Natural killer cell treated with Interleukin-12 subunit alpha and Interleukin-12 subunit beta and Interleukin-15 and Interleukin-18, amount 100 ng/mL, for 72 hours (primary cell): ENCODE measurements at places on chromosomes 1 and 21.

DNA sequence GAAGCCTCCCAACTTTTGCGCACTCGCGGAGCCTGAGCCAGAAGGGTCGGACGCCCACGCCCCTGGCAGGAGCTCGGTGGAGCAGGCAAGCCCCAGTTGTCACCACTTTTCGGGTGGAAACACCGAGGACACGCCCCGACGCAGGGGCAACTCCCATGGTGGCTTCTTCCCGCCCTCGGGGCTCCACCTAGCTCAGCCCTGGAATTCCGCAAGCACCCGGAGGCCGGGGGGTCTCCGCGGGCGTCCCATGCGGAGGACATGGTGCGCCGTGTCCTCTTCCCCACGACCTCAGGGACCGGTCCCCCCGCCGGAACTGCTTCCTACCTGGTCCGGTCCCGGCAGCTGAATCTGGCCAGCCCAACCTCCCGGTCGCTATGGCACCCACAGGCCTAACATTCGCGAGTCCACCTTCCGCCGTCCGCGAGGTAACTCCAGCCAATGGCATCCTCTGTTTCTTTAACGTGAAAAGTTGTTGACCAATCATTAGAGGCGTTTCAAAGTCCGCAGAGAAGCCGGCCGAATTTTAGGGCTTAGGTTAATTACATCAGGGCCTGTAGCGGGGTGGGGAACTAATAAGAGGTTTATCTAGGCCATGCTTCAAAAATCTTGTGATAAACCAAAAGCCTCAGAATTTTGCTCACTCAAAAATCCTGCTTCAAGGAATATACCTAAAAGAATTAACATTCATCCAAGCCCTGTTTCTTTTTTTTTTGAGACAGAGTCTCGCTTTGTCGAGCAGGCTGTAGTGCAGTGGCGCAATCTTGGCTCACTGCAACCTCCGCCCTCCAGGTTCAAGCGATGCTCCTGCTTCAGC is at the start of gene STPG1:
Gene STPG1 (minus strand): TSS at position 433 of the 814 bp plus-strand sequence. CDS start 12,394 bp downstream, outside the sequence.
- peak; percentile 72 for DNase-seq

DNA sequence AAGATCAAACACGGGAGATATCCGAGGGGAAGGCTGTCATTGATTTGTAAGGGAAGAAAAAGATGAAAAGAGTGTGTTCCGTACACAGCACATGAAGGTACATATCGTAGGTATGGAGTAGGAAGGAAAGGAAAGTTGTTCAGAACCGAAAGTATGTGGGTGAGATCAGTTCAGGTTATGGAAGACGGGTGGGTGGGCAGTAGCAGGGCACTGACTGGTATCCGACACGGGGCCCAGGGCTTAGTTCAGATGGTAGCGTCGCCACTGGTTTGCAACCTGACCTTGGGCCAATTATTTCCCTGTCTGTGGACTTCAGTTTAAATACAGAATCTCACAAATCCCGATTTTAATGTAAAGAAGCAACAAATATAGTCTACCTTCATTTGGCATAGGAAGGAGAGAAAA is 27.8 kb upstream of the A3GALT2 start:
- DNase-seq: peak; percentile 52

DNA sequence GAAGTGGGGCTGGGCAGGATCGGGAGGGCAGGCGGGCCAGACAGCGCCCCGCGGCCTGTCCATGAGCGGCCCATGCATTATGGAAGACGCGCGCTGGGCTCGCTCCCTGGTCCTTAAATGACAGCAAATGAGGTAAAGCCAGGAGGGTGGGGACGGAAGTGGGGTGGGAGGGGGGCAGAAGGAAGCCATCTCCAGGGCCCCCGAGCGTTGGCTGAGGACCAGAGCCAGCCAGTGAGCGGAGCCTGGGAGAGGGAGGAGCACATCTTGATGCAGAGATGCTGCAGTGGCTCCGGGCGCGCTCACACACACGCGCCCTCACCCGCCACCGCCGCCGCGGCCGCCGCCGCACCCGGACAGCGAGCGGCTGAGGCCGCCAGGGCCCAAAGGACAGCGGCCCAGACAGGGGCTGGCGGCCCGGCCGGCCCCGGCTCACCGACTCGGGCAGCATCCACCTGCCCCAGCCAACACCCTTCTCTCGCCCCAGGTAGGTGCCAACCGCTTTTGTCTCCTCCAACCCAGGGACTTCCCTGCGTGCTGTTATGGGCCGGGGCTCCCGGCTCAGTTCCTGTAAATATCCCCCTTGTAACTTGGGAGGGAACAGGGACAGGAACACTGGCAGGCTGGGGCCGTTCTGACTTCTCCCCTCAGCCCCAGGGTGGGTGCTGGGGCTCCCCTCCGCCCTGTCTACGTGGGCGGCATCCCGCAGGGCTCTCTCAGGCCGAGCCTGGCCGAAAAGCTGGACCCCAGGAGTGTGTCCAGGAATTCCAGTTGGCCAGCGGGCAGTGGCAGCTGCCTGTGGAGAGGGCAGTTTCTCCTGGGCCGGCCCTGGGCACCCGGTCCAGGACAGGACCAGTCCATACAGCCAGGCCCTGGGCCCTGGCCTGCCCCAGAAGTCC is at the start of gene CNTN2:
Gene CNTN2 (plus strand): TSS at position 302 of the 896 bp plus-strand sequence. CDS start 9,974 bp downstream, outside the sequence.
- DNase-seq: no peak

DNA sequence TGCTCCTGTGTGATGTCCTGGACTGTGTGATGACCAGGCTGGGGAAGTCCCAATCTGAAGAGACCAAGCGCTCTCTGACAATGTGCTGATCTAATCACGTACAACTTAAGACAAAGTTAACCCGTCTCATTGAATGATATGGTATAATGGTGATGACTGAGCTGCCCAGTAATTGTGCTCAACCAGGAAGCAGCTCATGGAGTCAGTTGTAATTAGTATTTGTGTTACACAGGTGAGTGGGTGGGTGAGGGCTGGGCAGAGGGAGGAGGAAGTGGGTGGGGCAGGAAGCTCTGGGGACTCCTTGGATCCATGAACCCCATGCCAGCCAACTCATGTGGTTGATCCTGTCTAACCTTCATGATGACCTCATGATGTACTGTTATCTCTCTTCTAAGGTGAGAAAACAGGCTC is 8.7 kb upstream of the ECE1 start:
- DNase-seq: no peak

DNA sequence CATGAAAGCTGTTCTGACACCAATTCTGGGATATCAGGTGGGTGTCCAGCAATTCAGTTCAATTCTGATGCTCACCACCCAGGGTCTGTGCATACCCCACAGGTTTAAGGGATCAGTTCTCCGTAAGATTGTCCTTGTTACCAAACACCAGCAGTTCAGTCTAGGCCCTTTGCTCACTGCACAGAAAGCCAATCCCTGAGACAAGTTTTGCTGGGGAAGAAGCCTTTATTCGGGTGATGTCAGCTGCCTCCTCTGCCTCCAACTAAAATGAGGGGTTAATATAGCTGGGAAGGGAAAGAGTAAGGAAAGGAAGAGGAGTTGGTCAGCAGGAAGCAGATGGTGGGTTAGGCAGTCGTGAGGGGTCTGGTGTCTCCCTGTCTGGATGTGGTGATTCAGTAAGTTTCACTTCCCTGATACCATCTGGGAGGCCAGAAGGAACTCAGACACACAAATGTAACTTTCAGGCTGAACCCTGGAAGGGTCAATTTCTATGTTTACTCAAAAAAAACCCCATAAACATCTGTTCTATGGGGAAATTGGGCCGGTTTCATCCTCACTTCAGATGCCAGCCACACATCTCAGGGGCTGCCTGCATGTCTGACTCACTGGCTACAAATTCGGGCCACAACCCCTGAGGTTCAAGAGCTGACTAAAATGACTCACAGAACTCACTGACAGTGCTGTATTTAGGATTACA is 83.3 kb upstream of the PGBD5 start:
- no peak for DNase-seq

DNA sequence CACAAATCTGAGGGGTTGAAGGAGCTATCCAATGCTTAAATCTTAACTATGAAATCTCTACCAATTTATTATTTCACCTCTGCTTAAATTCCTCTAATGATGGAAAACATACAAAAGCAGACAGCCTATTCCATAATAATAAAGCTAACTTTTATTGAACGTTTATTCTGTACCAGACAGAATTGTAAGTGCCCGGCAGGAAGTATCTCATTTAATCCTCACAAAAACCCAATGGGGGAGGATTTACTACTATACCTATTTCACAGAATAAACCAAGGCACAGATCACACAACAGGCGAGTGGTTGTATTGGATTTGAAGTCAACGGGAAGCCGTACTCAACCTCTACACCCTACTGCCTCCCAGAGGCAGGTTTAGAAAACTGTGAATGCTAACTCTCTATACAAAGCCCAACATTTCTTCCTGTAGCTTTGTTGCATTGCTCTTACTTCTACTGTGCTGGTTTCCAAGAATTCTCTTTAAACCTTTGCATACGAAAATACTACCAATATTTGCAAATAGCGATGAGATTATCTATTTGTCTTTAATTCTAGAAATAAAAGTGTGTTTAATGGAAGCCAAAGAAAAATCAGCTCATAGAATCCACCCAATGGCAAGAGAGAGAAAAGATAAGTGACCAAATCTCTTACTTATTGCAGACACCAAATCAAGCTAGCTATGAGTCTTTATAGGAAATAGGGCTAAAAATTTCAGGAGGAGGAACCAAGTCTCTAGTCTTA is 33.5 kb upstream of the C1orf53 start:
- peak; percentile 73 for DNase-seq

GRCh38 chr1:59218521-59219236 is 78.2 kb upstream of the FGGY start:
- DNase-seq: no peak

GRCh38 chr21:39575775-39576174 is 37.0 kb upstream of the B3GALT5 start:
- DNase-seq: no peak

DNA sequence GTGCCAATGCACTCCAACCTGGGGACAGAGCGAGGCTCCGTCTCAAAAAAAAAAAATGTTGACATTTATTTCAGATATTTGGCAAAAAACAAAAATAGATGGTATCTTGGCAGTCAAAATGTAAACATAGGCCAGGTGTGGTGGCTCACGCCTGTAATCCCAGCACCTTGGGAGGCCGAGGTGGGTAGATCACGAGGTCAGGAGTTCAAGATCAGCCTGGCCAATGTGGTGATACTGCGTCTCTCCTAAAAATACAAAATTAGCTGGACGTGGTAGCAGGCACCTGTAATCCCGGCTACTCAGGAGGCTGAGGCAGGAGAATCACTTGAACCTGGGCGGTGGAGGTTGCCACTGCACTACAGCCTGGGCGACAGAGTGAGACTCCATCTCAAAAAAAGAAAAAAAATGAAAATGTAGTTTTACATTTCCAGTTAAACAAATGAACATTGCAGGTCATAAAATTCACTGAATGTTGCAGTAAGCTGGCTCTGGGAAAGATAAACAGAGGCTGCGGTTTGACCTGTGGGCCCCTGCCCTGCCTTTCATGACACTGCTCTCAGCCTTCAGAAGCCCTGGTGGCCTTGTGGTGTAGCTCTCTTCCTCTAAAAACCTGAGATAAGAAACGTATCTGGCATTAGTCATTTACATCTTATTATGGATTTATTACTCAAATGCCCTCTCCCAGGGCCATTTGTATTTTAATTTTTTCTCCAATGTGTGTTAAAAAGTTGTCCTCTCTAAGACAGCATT is 12.2 kb upstream of the SLC44A3 start:
- DNase-seq: no peak
